ENCODE measurements at places on chromosomes 2 and 18.

- H3K4me1 ChIP-seq: peaks cover 4% of the 10 kb centered on the region
- no peaks in the 10 kb centered on the region for H3K27me3 ChIP-seq
- H3K36me3 ChIP-seq: no peaks in the 10 kb centered on the region
- H3K4me3 ChIP-seq: no peak overlapping the region
- DNase-seq: no peak
Observed at GRCh38 chr2:69767034-69767433, 25.1 kb downstream of the ANXA4 start.

- H3K36me3 ChIP-seq: no peaks in the 10 kb centered on the region
- no peak overlapping the region for H3K27ac ChIP-seq
- H3K27me3 ChIP-seq: no peaks in the 10 kb centered on the region
- no peaks in the 10 kb centered on the region for H3K4me1 ChIP-seq
Observed at GRCh38 chr2:136310797-136311603, 193.1 kb upstream of the CXCR4 start.

DNA sequence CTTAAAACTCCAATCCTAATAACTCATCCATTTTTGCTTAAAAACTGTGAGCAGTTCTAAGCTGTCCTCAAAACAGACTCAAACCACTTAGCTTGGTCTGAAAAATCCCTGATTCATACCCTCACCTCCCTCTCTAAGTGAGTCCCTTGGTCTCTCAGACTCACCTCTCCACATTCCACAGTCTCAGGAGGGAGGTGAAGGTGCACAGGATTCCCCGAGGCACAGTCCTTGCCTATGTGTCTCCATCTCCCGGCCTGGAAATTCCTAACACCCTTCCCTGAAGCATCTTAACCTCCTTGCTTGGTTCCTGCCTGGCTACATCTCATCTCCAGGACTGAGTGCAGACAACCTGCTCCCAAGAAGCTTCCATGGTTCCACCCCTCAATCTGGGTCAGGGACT, 45.0 kb downstream of the CYRIA start:
- H3K4me3 ChIP-seq: no peak overlapping the region
- H3K36me3 ChIP-seq: no peaks in the 10 kb centered on the region
- peaks cover 3% of the 10 kb centered on the region for H3K4me1 ChIP-seq
- no peak for DNase-seq

DNA sequence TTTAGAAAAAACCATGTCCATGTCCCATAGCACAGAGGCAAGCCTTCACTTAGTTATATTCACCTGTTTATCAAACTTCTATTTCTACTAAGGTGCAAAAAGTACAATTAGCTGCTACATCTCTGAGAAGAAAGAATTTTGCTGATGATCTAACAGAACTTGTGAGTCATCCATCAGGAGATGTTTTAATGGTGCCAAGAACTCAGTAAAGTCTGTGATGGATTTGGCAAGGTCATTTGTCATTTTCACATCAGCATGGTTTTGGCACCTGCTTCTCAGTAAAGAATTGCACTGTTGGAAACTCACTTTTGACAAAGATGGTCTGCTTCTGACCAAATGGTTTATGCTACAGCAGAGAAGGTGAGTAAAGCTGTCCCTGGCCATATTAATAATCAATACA, 195.7 kb upstream of the TMEFF2 start:
- no peaks in the 10 kb centered on the region for H3K4me1 ChIP-seq
- no peak overlapping the region for H3K4me3 ChIP-seq
- no peak overlapping the region for H3K27ac ChIP-seq
- no peaks in the 10 kb centered on the region for H3K36me3 ChIP-seq

DNA sequence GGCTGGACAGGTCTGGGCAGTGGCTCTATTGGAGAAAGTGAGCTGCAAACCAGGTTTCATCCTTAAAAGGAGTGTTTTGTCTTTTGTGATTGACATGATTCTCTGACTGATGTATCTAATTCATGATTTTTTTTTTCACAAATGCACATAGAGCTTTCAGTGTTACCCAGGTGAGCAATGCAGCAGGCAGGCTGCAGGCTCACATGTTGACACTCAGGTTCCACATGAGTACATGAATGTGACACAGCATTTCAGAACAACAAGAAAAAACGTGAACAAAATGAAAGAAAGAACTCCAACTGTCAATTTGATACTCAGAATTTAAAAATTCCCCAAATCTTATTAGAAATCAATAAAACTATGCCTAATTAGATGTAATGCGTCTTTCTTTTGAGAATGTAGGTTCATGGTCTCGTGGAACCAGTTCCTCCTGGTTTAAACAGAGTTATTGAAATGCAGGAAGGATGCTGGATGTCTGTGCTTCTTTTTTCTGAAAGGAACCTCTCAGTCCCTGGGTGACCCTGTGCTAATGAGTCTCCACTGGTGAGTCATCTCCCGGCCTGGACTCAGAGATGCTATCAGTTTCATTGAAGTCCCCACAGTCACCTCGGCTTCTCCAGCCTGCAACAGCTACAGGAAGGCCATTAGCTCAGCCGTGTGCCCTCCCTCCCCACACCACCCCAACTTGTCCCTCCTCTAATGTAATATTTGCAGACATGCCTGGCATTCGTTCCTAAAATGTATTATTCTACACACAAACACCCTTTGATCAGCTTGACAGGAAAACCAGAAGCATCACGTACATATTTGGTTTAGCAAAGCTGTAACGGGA, 430.4 kb downstream of the LPIN1 start:
- peaks cover 17% of the 10 kb centered on the region for H3K4me1 ChIP-seq
- H3K4me3 ChIP-seq: peak overlapping the region; percentile 10
- H3K27ac ChIP-seq: no peak overlapping the region
- no peaks in the 10 kb centered on the region for H3K27me3 ChIP-seq

- H3K4me3 ChIP-seq: no peak overlapping the region
- no peaks in the 10 kb centered on the region for H3K4me1 ChIP-seq
- peaks cover 19% of the 10 kb centered on the region for H3K36me3 ChIP-seq
- no peak overlapping the region for H3K27ac ChIP-seq
- H3K27me3 ChIP-seq: no peaks in the 10 kb centered on the region
Observed at GRCh38 chr2:25738383-25739343, 65.3 kb upstream of the DTNB start.

- H3K4me1 ChIP-seq: no peaks in the 10 kb centered on the region
- no peak for DNase-seq
- no peak overlapping the region for H3K27ac ChIP-seq
- no peaks in the 10 kb centered on the region for H3K36me3 ChIP-seq
- H3K27me3 ChIP-seq: no peaks in the 10 kb centered on the region
Observed at GRCh38 chr2:158815658-158816057, 20.5 kb downstream of the DAPL1 start.
